C1 segment of cervical spinal cord (tissue), 14 donors: ENCODE measurements at places on chromosomes 11 and 22.

DNA sequence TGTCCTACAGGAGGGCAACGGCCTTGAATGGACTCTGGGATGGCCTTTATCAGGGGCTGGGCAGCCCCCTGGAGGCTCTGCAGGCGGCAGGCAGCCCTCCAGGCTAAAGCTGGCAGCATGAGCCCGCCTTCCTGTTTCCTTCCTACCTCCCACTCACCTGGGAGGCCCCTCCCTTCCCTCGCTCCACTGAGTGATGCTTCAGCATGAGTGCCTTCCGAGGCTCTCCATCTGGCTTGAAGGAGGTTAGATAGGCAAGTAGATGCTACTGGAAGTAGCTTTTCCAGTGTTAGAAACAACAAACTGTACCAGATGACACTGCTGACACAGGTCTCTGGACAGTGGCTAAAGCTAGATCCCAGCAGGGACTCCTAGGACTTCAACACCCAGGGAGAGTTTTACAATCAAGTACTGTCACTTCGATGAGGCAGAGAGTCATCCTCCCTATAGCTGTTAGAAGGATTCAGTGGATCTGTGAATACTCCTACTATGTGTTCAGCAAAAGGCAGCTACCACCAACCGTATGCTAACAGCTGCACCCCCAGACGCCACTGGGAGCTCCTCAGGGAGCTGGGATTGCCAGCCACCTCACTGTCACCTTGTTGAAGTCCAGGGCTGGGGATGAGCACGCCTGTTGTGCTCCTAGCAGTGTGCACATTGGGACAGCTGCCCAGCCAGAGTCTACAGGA lies 4.1 kb upstream of the SLC25A1 start:
- DNase-seq, result no peak

DNA sequence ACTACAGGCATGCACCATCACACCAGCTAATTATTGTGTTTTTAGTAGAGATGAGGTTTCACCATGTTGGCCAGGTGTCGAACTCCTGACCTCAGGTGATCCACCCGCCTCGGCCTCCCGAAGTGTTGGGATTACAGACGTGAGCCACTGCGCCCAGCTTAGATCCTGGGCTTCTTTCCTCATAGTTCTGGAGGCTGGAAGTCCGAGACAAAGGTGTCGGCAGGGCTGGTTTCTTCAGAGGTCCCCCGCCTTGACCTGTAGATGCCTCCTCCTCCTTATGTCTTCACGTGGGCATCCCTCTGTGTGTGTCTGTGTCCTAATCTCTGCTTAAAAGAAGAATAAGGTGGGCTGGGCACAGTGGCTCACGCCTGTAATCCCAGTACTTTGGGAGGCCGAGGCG lies 44.2 kb upstream of the FBLN1 start:
- no peak for DNase-seq

GRCh38 chr22:25726241-25726640 lies 15.7 kb upstream of the MYO18B start:
- no peak for DNase-seq

GRCh38 chr11:20156280-20156875 lies 3.9 kb downstream of the DBX1 start:
- no peak for DNase-seq

DNA sequence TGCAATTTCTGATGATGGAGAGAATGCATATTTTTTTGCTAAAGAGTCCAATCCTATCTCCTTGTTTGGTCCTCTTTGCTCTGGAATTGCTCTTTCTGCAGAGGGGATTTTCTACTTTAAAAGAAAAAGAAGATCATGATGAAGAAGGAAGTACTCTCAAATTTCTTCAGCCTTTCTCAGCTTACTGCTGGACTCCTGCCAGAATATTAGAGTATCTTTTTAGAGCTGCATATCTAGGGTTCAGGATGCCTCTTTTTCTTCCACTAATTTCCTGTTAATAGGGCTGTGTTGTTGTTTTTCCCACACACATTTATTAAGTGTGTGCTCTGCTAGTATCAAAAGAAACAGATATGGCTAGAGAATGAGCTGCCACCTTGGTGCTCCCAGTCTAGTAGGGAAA lies 18.2 kb downstream of the UBASH3B start:
- DNase-seq, result no peak

- DNase-seq, result no peak
Measured at GRCh38 chr22:38740116-38740723, 15.6 kb downstream of the SUN2 start.

DNA sequence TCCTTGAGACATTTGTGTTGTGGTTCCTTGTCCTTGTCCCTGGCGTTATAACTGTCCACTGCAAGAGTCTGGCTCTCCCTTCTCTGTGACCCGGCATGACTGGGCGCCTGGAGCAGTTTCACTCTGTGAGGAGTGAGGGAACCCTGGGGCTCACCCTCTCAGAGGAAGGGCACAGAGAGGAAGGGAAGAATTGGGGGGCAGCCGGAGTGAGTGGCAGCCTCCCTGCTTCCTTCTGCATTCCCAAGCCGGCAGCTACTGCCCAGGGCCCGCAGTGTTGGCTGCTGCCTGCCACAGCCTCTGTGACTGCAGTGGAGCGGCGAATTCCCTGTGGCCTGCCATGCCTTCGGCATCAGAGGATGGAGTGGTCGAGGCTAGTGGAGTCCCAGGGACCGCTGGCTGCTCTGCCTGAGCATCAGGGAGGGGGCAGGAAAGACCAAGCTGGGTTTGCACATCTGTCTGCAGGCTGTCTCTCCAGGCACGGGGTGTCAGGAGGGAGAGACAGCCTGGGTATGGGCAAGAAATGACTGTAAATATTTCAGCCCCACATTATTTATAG lies 23.0 kb downstream of the MYBPC3 start:
- no peak for DNase-seq

DNA sequence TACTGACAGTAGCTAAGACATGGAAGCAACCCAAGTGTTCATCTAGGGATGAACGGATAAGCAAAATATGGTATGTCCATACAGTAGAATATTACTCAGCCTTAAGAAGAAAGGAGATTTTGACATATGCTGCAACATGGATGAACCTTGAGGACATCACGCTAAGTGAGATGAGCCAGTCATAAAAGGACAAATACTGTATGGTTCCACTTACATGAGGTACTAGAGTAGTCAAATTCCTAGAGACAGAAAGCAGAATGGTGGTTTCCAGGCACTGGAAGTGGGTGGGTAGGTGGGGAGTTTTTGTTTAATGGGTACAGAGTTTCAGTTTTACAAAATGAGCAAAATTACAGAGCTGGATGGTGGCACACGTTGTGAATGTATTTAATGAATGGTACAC lies 18.1 kb downstream of the CHST1 start:
- no peak for DNase-seq
